NT2/D1 (cell line): ENCODE measurements at places on chromosomes 7 and 10.

GRCh38 chr10:102421507-102421756 is 796 bp downstream of the FBXL15 start:
- no peak for DNase-seq

- no peak for DNase-seq
These were observed 216.7 kb downstream of the BBS9 start for GRCh38 chr7:33346055-33346454.

DNA sequence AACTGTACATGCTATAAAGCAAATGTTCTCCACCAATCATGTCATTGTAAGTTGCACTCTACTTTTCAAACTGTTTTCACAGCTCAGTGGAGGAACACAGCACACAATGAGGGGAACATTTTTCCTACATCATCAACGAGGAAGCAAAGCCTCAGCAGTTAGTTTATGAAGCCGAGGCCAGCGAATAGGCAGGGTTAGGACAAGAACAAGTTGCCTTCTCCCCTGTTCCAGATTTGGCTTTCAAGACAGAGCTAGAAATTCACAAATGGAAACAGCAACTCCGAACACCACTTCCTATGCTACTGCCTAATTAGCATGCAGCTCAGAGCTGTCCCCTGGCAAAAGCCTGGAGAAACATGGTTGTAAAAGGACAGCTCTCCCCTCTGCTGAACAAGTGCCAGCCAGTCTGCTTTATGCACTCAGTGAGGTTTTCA is 19.8 kb downstream of the ITGB8 start:
- no peak for DNase-seq

GRCh38 chr7:116525298-116525912 is 569 bp downstream of the CAV1 start:
- DNase-seq, result peak; percentile 16

DNA sequence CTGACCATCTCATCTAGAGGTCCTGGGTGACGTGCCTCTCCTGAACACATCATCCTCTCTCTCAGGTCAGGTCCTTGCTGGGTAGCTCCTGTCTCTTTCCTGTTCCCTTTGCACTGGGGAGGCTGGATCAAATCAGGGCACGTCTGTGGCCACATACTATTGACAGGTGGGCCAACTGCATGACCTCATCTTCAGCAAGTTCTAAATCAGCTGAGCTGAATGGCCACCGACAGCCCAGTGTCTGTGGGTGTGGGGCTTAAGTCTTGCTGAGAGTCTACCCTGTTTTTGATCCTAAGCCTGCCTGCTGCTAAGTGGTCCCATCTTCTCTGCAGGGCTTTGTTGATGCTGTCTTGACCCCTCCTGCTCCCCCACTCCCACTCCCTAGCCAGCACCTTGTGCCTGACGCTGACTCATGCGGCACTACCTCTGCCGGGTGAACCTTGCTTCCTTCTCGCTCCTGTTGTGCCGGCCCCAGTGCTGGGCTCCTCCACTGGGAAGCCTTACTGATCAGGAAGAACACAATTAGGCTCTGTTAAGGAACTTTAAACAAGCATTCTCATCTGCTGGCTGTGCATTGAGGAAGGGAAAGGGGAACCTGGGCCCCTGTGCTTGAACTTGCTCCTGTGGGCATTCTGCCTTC is 440.4 kb downstream of the PLXNA4 start:
- no peak for DNase-seq

DNA sequence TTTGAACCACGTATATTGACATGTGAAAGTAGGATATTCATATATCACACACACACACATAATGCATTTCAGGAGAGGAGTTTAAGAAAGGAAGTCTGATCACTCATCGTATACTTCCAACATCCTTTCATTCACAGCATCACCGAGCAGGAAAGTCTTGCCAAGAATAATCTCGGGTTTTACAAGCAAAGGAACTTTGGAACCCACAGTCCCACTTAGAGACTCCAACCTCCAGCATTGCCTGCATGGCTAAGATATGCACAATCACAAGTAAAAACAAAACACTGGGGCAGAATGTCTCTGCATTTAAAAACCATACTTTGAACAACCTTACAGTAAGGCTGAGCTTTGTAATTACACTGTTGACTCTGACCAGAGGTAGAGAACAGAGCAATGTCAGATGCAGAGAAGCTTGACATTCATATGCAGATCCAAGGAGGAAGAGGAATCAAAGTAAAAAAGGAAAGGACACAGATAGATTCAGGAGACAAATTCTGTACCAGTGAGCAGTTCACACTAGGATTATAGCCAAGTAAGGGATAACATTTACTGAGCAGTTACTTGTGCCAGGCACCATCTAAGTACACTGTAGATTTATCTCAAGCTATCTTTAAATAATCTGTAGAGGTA is 14.8 kb downstream of the THSD7A start:
- DNase-seq, result no peak

DNA sequence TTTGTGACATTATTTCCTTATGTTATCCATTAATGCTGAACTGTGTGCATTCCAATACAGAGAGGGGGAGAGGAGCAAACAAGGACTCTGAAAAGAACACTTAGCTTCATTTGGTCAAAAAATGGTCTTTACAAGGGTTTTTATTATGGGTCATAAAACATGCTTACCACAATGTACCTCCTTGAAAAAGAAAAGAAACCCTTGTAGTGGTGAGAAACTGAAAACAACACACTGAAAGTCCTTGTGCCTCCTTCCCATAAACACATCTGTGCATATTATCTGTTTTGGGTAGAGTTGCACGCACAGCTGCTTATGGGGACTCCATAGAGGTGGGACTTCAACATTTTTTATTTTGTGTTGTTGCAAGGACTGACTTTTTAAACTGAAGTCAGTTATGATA is 98.7 kb downstream of the CDK6 start:
- DNase-seq, result no peak

DNA sequence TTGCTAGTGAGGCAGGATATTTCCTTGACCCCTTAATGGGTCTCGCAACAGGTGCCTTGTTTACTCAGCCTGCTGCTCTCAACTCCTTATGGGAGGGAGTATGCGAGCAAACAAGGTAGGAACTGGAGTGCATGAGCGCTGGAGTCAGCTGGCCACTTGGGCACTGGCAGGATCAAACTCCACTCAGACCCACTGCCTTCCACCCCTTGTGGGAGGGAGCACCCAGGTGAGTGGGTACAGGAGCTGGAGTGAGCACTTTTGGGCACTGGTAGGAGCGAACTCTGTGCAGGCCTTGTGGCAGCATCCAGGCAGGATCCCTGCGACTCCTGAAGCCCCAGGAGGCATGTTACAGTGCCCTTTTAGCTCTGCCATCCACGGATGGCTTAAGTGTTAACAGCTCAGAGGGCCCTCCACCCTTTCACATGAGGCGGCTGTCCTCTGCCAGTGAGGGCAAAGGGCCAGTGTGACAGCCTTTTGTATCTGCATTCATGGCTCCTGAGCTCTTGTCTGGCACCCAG is 123.2 kb downstream of the ST7 start:
- DNase-seq, result no peak

DNA sequence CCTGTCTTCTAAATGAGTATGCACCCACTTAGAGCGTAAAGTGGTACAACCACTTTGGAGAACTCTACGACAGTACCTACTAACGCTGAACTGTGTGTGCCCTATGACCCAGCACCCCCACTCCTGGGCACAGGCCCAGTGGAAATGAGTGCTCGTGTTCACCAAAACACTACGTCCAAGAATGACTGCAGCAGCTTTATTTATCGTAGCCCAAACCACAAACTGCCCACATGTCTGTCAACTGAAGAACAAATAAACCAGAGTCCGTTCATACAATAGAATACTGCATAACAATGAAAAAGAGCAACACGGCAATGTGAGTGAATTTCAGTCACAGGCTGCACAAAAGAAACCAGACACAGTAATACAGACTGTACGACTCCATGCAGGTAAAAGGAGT is 35.4 kb downstream of the TLL2 start:
- no peak for DNase-seq

DNA sequence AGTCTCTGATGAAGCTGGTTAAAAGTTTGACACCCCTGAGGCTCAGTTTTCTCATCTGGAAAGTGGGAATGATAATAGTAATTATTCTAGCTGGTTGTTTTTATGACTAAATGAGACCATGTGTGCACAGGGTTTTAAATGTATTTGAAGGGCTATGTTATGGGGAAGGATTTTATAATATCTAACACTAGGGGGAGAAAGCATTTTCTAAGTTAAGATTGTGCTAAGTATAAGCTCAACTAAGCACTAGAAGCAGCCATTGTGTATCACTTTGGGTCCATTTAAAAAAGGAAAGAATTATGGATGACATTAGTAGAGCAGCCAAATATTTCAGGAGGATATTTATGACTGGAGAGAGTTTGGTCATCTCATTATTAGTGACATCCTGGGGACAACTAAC is 49.5 kb upstream of the CREB5 start:
- no peak for DNase-seq

DNA sequence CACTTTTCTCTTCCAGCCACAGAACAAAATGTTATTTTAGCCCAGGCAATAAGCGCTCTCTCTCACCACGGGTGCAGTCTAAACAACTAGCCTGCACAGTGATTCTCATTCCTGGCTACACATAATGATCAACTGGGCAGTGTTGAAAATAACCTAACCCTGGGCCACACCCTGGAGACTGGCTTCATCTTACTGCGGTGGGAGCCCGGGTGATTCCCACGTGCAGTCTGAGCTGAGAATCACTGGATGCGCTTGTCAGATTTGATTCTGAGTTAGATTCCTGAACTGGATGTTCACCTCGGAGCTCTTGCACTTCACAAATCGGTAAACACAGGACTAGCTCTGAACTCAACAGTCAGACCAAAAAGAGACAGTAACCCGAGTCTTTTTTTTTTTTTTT is 14.9 kb downstream of the ZC3HAV1 start:
- no peak for DNase-seq

DNA sequence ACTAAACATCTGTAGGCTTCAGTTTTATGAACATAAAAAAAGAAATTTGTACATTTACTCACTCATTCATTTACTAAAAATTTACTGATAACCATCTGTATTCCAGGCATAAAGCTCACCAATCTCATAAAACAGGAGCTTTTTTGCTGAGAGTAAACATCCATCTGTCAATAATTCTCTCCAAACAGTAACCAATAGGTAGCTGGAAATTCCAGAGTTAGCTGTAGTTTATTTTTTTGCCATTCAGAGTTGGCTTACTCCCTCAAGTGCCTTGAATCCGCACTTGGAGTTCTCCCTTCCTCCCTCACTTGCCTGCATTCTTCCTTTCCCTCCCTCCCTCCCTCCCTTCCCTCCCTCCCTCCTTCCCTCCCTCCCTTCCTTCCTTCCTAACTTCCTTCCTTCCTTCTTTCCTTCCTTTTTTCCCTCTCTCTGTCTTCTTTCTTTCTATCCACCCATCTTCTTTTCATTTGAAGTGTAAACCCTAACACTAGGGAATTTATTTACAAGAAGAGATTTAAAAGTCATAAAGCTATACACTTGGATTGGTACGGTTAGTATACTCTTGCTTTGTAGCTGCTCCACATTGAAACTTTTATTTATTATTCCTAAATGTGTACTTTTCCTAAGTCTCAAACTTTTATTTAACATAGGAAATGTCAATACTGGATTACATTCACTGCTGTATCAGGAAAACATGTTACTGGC is 44.6 kb upstream of the BICC1 start:
- DNase-seq, result no peak

DNA sequence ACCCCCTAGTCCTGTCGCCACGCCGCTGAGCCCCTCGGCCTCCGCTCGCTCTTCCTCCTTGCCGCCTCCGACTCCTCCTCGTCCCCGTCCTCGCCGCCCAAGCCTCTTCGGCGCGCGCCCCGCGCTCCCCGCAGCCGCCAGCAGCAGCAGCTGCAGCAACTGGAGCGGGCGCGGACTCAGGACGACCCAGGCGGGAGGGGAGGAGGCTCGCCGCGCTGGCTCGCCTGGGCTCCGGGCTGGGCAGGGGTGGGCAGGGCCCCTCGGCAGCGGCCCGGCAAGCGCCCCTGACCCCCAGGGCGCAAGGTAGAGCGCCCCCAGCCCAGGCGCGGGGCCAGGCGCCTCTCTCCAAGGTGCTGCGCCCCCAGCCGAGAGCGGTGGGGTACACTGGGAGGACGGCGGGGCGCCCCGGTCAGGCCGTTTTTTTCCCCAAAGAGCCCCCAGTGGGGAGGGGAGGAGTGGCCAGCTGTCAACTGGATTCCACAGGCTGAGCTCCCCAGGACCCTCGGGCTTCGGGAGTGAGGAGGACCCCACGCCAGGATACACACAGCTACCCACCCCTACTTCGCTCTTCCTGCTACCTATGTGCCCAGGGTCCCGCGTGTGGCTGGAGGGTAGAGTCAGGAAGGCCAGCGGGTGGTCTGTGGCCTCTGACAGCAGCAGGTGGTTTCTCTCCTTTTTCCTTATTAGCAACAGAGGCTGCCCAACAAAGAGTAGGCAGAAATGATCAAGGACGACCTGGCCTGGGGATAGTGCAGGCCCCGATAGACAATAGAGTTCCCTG is 903 bp upstream of the KCNMA1 start:
- no peak for DNase-seq

GRCh38 chr10:79050896-79051555 is 17.7 kb upstream of the ZMIZ1 start:
- DNase-seq, result no peak

DNA sequence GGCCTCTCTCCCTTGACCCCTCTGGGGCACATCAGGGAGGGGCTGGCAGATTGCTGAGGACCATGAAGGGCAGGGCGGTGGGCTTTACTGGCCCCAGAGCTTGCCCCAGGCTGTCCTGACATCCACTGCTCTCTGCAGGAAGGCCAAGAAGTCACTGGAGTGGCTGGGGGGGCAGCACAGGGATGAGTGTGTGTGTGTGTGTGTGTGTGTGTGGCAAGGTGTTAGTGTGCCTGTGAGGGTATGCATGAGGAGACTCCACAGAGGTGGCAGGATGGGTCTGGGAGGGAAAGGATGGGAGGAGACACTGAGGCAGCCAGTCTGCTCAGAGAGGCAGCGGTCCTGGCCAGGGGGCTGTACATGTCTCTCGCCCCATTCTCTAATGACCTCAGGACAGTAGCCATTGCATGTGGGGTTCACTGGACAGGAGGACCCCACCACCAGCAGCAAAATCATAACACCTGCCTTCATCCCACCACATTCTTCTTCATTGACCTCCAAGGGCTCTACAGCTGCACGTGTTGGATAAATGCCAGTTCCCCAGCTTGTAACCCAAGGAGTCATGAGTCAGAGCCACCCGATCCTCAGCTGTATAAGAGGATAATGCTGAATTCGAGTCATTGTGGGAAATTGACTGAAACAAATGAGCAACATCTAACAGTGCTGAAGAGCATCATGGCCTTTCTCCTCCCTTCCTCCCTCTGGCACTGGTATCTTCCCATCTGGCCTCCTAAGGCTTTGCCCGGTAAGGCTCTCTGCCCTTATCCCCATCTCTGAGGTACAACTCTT is 720.5 kb downstream of the GRID1 start:
- no peak for DNase-seq
